Memory B cell (primary cell): ENCODE measurements at places on chromosomes 5 and 9.

DNA sequence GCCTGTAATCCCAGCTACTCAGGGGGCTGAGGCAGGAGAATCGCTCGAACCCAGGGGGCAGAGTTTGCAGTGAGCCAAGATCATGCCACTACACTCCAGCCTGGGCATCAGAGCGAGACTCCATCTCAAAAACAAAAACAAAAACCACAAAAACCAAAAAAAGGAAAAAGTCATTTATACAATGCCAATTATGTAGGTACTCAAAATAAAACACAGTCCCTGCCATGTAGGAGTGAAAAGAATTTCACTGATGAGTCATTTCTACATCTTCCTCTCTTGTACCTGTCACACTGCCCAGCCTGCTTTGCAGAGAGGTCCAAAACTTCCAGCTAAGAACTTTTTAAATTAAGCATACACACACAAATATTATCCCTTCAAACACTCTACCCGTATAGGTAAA, 215.8 kb downstream of the EPB41L4A start:
- DNase-seq = no peak

DNA sequence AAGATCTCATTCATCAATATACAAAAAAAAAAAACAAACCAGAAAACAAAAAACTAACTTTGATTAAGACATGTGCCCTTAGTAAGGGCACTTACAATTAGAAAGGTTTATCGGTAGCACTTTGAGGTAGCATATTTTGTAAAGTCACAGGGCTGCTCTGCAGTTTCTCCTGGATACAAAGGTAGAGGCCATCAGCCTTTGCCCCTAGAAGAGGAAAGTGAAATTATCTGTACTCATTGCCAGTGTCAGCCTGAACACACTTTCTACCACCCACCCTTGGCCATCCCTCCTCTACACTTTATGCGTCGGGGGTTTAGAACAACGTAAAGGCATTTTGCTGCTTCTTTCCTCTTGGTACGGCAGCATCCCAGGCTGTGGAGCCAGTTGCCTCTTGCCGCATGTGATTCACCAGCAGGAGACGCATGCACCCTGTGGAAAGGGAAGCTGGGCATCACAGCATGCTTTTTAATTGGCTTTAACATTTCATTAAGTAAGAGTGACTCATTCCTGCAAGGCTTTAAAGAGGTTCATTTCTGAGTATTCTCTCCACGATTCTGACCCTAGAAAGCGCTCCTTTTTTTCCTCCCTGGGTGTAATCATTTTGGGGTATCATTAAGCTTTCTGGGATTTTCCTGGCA, 84.6 kb downstream of the CEMIP2 start:
- no peak for DNase-seq

GRCh38 chr5:62268234-62268633, 37.8 kb upstream of the KIF2A start:
- DNase-seq = no peak

DNA sequence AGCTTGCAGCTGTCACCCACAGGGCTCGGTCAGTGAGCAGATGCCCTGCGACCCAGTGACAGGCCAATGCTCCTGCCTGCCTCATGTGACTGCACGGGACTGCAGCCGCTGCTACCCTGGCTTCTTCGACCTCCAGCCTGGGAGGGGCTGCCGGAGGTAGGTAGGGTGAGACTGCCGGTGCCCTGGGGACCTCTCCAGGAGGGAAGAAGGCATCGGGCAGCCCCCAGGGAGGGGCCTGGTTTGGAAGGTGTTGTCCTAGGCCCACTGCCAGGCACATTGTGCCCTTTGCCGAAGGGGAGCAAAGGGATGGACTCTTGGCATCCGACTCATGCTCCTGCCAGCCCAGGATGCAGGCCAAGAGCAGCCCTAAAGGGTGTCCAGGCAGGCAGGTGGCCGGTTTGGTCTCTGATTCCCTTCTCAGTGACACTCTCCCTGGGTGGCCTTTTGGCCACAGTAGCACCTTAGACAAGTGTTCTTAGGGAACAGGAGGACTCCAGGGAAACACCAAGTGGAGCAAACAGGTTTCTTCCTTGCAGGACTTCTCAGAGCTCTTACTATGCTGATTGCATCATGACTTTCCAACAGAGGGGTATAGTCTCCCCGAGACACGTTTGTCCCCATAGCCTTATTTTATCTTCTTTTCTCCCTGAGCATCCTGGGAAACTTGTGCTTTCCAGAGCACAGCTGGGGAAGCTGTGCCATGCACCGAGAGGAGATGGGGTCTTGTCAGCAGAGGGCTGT, 28.1 kb upstream of the AIF1L start:
- DNase-seq = no peak

- no peak for DNase-seq
Measured at GRCh38 chr5:6235726-6236125, 142.6 kb downstream of the MED10 start.

- DNase-seq = no peak
Measured at GRCh38 chr5:128636361-128636760, 98.3 kb upstream of the FBN2 start.

DNA sequence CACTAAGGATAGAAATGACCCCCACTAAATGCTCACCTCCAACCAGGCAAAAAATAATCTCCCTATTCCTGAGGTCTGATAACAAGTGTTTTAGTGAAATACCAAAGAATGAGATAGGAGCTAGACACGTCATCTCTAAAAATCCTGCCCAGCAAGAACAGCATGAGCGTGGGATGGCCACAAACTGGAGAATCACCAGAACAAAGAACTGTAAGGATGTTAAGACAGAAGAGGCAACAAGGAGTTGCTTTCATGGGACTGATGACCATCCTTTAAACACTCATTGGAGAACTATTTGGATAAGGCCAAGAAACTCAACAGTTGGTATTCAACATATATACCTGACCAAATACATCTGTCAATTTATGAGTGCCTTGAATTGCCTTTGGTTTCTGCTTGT, 113.7 kb downstream of the RASEF start:
- no peak for DNase-seq

DNA sequence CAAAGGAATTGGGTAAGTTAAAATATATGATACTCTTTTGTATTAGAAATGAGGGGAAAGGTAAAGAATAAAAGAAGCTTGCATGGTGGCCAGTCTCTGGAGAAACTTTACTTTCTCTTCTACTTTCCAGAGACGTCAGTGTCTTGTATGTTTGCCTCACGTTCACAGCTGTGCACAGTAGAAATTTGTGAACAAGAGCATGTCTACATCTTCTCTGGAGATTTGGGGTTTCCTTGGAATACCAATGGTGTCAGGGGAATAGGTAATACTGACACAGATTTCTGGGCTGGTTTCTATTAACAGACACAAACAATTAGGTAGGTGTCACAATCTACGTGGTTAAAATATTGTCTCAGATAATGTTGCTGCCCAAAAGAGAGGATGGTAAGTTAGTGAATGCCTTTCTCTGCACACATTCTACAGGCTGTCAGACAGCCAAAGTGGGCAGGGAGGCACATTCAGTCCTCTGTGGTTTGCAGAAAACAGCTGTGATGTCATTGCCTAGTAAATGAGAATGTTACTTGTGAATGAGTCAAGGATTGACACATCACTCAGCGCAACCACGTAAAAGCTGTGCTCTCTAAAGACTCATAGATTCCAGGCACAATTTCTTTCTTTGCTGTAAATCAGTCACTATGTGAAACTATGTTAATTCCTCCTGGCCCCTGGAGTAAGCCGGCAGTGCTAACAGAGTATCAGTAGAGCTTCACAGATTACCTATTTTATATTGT, 397.1 kb downstream of the MAN2A1 start:
- no peak for DNase-seq

DNA sequence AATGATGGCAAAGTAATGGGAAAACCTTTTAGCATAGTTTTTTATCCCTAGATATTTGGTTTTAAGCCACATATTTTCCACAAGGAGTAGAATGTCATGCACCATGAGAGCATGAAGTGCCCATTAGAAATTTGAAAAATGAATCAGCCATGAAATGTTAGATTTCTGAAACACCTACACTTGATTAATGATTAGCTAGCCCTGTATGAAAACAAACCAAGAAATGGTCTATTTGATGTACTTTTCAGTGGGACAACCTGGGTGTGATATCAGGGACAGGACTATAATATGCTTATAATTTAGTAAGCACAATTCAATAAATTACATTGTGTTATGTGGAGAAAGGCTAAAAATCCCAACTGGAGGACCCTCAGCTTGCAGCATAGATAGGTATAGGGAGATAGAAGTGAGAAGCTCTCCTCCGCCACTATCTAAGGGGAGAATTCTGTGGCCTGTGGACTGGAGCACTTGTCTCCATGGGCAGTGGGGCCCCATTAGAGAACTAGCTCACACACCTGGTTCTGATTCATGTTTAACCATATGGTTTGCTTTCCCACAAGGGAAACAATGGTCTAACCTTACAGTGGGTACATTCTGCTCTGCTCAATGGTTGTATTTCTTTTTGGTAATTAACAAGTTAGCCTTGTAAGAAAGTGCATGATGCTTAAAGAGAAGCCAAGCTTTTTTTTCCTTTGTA, 35.2 kb downstream of the NUP214 start:
- DNase-seq = no peak

DNA sequence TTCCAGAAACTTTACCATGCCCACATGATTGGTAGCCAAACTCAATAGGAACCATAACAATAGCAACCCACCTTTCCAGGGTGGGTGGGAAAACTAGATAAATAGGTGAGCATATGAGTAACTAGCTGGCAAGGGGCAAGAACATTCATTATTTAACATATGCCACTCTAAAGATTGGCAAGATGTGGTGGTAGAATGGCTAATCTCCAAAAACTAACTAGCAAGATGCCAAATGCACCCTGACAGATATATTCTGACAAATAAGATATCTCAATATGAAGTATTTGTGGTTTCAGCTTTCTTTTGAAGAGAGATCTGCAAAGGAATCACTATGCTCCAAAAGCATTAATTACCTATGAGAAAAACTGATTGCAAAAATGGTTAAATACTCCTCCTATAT, 895.6 kb downstream of the TLE1 start:
- no peak for DNase-seq

GRCh38 chr5:93890657-93891056, 149.3 kb upstream of the POU5F2 start:
- no peak for DNase-seq

- no peak for DNase-seq
Measured at GRCh38 chr5:10315201-10315600, 7.5 kb upstream of the CMBL start.

GRCh38 chr9:6787793-6788161, 30.0 kb downstream of the KDM4C start:
- no peak for DNase-seq

DNA sequence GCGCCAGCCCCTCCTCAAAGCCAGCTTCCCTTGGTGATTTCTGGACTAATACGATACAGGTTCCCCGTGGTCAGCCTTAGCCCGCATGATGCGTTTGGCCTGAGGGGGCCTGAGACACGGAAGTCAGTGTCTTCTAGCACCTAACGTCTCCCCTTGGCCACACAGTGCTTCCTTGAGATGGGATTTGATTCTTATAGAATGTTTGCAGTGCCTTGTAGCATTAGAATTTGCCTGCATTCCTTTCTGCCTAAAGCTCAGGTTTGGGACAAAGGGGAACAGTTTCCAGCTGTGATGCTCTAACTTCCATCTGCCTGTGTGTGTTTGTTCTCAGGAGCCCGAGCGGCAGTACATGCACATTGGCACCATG, 34.4 kb downstream of the CFAP90 start:
- DNase-seq = no peak

GRCh38 chr5:180636016-180636402, 13.4 kb downstream of the FLT4 start:
- no peak for DNase-seq

DNA sequence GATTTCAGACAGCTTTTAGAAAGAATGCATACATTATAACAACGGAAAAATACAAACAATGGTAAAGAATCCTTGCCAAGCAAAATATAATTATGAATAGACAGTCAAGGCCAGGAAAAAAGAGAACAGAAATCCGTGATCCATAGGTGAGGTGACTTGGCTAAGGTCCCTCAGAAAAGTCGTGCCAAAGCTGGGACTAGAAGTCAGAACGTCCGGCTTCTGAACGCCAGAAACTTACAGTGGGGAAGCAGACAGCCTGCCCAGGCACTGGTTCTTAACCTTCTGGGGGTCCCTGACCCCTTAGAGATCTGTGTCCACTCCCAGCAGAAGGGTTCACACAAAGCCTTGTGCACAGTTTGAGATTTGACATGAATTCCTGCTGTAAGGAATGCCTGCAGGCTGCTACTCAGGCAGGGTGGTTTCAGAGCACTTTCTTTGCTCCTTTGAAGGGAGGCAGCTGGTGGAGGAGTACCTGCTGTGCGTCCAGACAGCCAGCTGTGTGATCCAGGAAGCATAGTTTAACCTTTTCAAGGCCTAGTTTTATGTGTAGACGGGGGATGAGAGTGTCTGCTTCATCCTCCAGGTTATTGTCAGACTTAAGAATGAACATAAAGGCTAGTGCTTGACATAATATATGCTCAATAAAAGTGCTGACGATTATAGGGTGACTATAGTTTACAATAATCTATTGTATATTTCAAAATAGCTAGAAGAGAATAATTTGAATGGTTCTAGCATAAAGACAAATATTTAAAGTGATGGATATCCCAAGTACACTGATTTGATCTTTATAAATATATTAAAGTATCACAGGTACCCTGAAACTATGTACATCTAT, 852 bp downstream of the ARHGEF37 start:
- no peak for DNase-seq

- DNase-seq = no peak
Measured at GRCh38 chr5:57414857-57415256, 67.8 kb downstream of the ACTBL2 start.

GRCh38 chr9:129777769-129778130, 24.9 kb upstream of the PTGES start:
- DNase-seq = no peak

DNA sequence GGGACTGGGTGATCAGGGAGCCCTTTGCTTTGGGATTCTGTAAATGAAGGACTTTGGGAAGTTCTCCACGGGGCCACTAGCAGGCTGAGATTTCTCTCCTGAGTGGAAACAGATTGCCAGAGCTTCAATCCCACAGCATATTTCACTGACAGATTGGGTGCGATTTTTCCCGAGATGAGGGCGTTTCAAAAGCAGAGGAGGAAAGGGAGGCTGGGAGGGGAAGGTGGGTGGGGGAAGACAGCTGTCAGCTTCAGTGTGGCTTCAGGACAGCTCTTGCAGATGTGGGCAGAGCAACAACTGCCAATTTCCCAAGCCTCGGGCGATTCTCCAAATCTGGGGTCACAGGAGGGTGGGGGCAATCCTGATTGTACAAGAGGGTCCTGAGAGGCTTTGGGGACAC, 258.5 kb upstream of the ADRA1B start:
- DNase-seq = no peak

DNA sequence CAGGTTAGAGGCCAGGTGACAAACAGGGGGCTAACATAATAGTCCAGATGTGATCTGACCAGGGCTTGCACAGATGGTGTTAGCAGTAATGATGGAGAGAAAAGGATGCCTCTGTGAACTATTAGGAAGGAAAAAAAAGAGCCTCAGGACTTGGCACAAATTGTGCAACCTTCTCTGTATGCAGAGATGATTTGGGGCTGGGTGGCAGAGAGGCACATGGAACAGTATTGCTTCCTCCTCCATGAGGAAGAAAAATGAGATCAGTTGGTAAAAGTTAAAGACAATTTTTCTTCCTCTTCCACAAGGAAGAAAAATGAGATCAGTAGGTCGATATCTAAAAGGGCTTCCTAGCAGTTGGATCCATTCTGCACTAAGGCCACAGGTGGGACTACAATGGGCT, 13.9 kb upstream of the ANXA6 start:
- no peak for DNase-seq
